Mammary microvascular endothelial cell (primary cell): ENCODE measurements at places on chromosomes 3 and 15. TPM values are rescaled to one million over a fixed set of nuclear protein-coding genes. Genes with fewer than 3 reads are reported as not detected.

CHL1 gene
- total RNA-seq, result not detected in 2 replicates

H1-8 gene
- total RNA-seq, result not detected in 2 replicates

CLDN16 gene
- 0.13 and 0.39 TPM in 2 replicates for total RNA-seq

STRC gene
- total RNA-seq, result not detected in 2 replicates

DAPK2 gene
- total RNA-seq, result 3.1 and 4.0 TPM in 2 replicates

ZNF502 gene
- total RNA-seq, result 2.0 and 3.0 TPM in 2 replicates

TTLL13 gene
- total RNA-seq, result 0.20 TPM in 1 of 2 replicates, not detected in the other

AMIGO3 gene
- 1.5 TPM in 1 of 2 replicates, not detected in the other for total RNA-seq

C3orf49 gene
- total RNA-seq, result not detected in 2 replicates

CKMT1B gene
- not detected in 2 replicates for total RNA-seq

HIGD2B gene
- total RNA-seq, result not detected in 2 replicates

ROPN1 gene
- not detected in 2 replicates for total RNA-seq

SAMD7 gene
- not detected in 2 replicates for total RNA-seq

FBXW12 gene
- total RNA-seq, result not detected in 2 replicates

GOLGA8S gene
- total RNA-seq, result 0.07 TPM in 1 of 2 replicates, not detected in the other

CACNA2D2 gene
- total RNA-seq, result 0.05 TPM in 1 of 2 replicates, not detected in the other

EXD1 gene
- total RNA-seq, result not detected in 2 replicates

MAP2K5 gene
- 4.0 and 4.8 TPM in 2 replicates for total RNA-seq

PLSCR2 gene
- total RNA-seq, result not detected in 2 replicates

COPS2 gene
- total RNA-seq, result 41.2 and 44.0 TPM in 2 replicates

CCR9 gene
- total RNA-seq, result not detected in 2 replicates

NEK10 gene
- total RNA-seq, result 0.13 and 0.30 TPM in 2 replicates

DLEC1 gene
- not detected in 2 replicates for total RNA-seq

IREB2 gene
- total RNA-seq, result 10.3 and 11.9 TPM in 2 replicates

PYGO1 gene
- 0.53 and 0.69 TPM in 2 replicates for total RNA-seq

SSUH2 gene
- 0.07 TPM in 1 of 2 replicates, not detected in the other for total RNA-seq

ARHGAP31 gene
- 34.0 and 36.2 TPM in 2 replicates for total RNA-seq

IFT122 gene
- 12.9 and 17.1 TPM in 2 replicates for total RNA-seq

ST3GAL6 gene
- total RNA-seq, result 25.0 and 28.8 TPM in 2 replicates

TM4SF18 gene
- 317 and 346 TPM in 2 replicates for total RNA-seq

PSTPIP1 gene
- 0.60 TPM in 1 of 2 replicates, not detected in the other for total RNA-seq

DNAH12 gene
- under 0.01 TPM in 2 replicates for total RNA-seq

KIF7 gene
- 5.0 TPM in 2 replicates for total RNA-seq

MUSTN1 gene
- not detected in 2 replicates for total RNA-seq

FAM162A gene
- total RNA-seq, result 15.9 and 17.7 TPM in 2 replicates

EXOSC7 gene
- 46.8 and 53.3 TPM in 2 replicates for total RNA-seq

TM4SF1 gene
- 612 and 623 TPM in 2 replicates for total RNA-seq

GOLGA6L7 gene
- total RNA-seq, result not detected in 2 replicates

NUSAP1 gene
- total RNA-seq, result 97.9 and 105 TPM in 2 replicates

CHRNA3 gene
- total RNA-seq, result not detected in 2 replicates

LEKR1 gene
- total RNA-seq, result not detected in 2 replicates

TGM5 gene
- total RNA-seq, result not detected in 2 replicates

SLC2A2 gene
- 0.05 TPM in 1 of 2 replicates, not detected in the other for total RNA-seq

SIDT1 gene
- total RNA-seq, result under 0.01 TPM in 1 of 2 replicates, not detected in the other

CACNA2D3 gene
- total RNA-seq, result not detected in 2 replicates

UROC1 gene
- total RNA-seq, result not detected in 2 replicates

SCG3 gene
- total RNA-seq, result not detected in 2 replicates

CORO2B gene
- total RNA-seq, result 3.5 and 3.7 TPM in 2 replicates

SLC51B gene
- not detected in 2 replicates for total RNA-seq

LRRC58 gene
- total RNA-seq, result 24.0 and 26.4 TPM in 2 replicates

C15orf39 gene
- 15.5 and 19.8 TPM in 2 replicates for total RNA-seq

GHSR gene
- total RNA-seq, result not detected in 2 replicates

RAB11A gene
- total RNA-seq, result 501 and 504 TPM in 2 replicates

PLXNB1 gene
- total RNA-seq, result 9.3 and 17.1 TPM in 2 replicates
